ENCODE measurements at places on chromosomes 4 and X.

DNA sequence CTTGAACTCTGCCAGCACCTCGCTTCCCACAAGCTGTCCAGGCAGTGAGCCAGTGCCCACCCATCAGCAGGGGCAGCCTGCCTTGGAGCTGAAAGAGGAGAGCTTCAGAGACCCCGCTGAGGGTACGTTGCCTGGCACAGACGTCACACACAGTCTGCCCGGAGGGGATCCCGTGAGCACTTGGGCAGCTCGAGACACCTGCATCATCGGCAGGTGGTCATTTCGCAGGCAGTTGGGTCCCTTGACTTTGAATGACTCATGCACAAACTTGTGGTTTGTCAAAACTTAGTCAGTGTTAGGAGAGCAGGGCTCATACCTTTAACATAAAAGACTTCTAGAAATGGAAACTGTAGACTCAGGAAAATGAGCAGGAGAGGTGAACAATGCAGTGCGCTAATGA lies 9.9 kb downstream of the TACC3 start:
- no peak for DNase-seq
- peaks cover 6% of the 10 kb centered on the region for H3K4me1 ChIP-seq
- no peaks in the 10 kb centered on the region for H3K36me3 ChIP-seq
- H3K27ac ChIP-seq, result no peak overlapping the region
- no peak overlapping the region for H3K4me3 ChIP-seq
- no peaks in the 10 kb centered on the region for H3K27me3 ChIP-seq

GRCh38 chr4:132587626-132588025 lies 561.5 kb upstream of the PCDH10 start:
- no peaks in the 10 kb centered on the region for H3K27me3 ChIP-seq
- no peak overlapping the region for H3K27ac ChIP-seq
- no peaks in the 10 kb centered on the region for H3K4me1 ChIP-seq

- no peak overlapping the region for H3K4me3 ChIP-seq
- no peaks in the 10 kb centered on the region for H3K4me1 ChIP-seq
Measured at GRCh38 chrX:132258509-132258908, 39.3 kb upstream of the RAP2C start.

- no peak overlapping the region for H3K4me3 ChIP-seq
- no peak overlapping the region for H3K27ac ChIP-seq
- no peak for DNase-seq
- no peaks in the 10 kb centered on the region for H3K36me3 ChIP-seq
- H3K27me3 ChIP-seq, result no peaks in the 10 kb centered on the region
Measured at GRCh38 chr4:80806472-80806871, 224.0 kb upstream of the BMP3 start.

GRCh38 chr4:26474551-26474950 lies 15.7 kb downstream of the CCKAR start:
- no peak overlapping the region for H3K4me3 ChIP-seq
- no peaks in the 10 kb centered on the region for H3K27me3 ChIP-seq
- H3K27ac ChIP-seq, result no peak overlapping the region
- DNase-seq, result no peak
- H3K36me3 ChIP-seq, result no peaks in the 10 kb centered on the region

DNA sequence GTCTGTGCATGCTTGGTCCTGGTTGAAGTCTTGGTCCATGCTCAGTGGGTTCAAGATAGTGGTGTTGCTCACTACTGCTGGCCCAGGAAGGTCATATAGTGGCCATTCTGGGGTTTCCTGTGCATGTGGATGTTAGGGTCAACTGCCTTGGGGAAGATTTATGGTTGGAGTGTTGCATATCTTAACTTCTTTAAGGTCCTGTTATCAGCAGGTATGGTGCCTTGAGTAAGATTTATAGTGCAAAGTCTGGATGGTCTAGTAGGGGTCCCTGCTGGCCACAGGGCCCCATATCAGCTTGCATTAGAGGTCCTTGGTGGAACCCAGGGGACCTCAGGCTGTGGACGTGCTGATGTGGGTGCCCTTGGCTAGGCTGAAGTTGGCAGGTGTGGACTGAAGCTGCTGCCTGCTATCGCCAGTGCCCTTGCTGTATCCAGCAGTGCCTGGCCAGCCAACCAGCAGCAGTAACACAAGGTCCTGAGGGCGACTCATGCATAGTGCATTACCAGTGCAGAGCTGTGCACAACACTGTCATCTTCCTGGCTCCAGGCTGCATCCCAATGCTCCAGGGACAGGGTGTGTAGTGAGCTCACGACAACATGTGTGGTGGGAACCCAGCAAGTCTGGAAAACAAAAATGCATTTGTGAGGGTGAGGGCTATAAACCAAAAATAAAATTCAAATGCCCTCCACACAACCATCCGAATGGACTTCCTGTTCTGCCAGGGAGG lies 61.0 kb downstream of the BEX3 start:
- H3K4me1 ChIP-seq, result no peaks in the 10 kb centered on the region
- DNase-seq, result no peak
- no peaks in the 10 kb centered on the region for H3K27me3 ChIP-seq
- no peak overlapping the region for H3K4me3 ChIP-seq

Data from Peyer's patch (tissue), 4 donors.